ENCODE measurements at places on chromosomes 2 and 18.

DNA sequence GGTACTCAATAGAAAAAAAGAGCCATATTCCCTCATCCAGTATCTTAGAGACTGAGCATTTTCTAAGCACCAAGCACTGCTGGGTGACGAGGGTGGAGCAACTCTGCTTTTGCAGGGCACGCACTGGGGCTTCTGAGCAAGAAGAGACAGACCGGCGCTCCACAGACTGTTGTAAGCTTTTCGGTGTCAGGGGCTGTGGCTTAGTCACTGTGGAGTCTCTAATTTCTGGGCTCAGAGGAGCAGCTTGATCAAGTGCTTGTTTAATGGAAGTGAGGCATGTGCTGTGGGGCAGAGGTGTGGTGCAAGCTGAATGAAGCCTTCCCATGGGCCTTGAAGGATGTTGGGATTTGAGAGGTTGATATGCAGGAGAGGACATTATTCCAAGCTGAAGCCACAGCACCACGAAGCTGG is 227.1 kb downstream of the MYCN start:
- DNase-seq, result no peak

DNA sequence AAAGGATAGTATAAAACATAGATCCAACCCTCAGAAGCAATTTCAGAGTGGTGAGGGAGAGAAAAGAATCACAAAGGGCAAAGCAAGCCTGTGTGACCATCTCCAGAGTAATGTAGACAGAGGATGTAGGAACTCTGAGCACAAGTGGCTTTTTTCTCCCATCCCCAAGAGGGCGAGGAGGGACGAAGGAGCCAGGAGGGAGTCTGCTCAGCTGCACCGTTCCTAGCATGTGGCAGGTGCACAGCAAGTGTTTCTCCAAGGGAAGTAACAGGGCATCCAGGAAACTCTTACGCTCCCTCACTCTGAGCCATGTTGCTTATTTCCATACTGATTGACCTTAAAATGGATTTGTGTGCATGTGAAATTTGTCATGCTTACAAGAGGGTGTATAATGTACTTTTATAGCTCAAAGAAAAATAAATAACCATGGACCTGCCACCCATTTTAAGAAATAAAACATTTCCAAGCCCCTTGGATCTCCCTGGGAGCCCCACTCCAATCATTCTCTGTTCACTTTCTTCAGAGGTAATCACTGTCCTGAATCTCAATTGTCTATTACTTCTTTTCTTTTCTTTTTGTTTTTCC is 37.8 kb upstream of the SEC11C start:
- no peak for DNase-seq

DNA sequence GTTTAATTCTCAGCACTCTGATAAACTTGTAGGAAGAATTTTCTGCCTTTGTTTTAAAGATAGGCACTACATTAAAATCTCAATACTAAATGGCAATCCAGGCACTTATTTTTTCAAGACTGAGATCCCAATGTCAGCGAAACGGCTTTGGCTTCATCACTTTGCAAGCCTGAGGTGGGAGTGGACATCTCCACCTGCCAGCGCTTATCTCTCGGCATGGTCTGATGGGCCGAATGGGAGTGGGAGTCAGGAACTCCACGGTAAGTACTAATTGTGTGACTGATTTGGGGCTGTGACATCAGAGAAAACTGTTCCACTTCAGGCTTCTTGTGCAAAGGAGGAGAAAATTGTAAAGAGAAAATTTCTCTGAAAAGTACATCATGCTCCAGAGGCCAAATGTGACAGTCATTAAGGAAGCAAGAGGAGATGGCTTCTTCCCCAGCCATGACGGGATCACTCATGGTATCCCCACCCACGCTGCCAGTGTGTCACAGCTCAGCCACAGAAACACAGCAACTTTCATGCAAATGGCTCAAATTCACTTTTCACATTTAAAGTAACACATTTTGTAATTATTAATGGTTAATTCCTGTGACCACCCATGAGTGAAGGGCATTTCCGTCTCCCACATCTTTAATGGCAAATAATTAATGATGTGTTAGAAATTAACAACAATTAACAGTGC is 385.5 kb upstream of the HNRNPA3 start:
- DNase-seq, result no peak

DNA sequence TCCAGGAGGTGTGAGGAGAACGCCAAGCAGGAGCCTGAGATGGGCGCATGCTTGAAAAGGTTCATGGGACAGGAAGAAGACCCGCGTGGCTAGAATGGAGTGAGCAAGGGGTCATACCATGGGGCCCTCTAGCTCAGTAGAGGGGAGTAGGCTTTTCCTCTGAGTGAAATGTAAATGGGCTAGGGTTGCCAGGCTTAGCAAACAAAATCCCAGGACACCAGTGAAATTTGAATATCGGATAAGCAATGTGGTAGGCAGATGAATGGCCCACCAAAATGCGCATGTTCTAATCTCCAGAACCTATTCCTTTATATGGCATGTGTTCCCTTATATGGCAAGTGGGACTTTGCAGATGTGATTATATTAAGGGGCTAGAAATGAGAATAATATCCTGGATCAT is 174.1 kb upstream of the CCDC68 start:
- DNase-seq, result no peak

DNA sequence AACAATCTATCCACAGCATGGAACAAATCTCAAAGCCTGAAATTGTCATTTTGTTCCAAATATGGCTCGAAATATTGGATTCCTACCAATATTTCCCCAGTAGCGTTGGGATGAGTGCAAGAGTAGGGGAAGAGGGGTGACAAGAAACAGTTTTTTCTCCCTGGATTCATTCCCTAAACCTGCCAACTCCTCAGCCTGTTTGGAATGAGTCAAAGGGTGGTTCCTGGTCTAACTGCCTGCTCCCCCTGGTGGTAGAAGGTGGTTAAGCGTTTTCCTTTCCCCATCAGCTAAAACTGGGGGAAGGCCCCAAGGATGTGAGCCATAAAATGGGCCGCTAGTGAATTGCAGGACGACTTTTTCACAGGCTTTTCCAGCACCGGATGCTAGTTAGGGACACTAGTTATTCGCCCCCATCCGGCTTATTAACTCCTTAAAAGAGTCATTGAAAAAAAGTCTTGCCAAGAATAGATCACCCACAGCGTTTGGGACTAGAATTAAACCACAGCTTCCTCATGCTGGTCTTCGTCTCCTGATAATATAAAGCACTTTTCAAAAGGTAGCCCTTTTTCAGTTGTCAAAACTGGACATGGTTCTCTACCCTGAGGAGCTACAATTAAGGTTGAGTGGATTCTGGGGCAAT is 72.5 kb downstream of the DHRS9 start:
- peak; percentile 51 for DNase-seq

- DNase-seq, result no peak
Measured at GRCh38 chr2:138503087-138503442, 1.5 kb downstream of the SPOPL start.

DNA sequence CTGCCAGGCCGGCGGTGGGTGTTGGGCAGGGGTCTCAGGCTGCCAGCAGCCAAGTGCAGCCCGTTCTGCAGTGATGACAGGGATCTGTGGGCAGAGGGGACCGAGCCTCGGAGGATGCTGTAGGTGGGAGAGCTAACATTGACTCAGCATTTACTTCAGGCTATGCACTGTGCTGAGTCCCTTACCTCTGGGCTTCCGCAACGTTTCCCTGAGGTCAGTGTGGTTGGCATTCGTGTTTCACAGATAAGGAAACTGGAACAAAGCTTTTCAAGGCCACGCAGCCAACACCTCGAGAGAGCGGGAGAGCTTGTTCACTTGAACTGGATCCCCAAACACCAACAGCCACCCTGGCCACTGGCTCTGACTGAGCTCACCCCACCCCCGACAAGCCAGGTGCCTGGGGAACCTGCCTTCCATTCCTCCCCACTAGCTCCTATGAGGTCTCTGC is 839 bp upstream of the GPR148 start:
- DNase-seq, result no peak

DNA sequence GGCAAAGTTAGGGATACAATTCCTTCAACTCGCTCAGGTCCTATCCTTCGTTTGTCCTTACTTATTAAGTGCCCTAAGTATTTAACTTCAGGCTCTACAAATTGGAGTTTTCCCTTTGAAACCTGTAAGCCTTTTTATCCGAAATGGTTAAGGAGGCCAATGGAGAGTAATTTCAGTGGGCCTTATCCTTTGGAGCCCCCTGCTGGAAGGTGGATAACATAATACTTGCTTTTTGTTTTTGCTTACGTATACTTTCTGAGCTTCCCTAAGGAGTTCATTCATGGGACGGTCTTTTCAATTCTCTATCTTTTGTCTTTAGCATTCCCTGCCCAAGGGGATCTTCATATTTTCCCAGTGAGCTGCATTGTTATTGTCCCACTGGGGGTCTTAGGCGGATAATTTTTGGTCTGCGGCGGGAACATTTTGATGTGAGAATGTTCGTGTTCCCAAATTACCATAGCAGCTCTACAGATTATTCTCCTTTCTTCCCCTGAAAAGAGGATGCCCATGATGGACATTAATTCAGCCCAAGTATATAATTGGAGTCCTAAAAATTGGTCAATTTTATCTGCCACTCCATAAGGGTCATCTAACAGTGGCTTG is 34.4 kb upstream of the TRAPPC8 start:
- peak; percentile 32 for DNase-seq

GRCh38 chr18:73962256-73962655 is 185.4 kb downstream of the FBXO15 start:
- peak; percentile 89 for DNase-seq

DNA sequence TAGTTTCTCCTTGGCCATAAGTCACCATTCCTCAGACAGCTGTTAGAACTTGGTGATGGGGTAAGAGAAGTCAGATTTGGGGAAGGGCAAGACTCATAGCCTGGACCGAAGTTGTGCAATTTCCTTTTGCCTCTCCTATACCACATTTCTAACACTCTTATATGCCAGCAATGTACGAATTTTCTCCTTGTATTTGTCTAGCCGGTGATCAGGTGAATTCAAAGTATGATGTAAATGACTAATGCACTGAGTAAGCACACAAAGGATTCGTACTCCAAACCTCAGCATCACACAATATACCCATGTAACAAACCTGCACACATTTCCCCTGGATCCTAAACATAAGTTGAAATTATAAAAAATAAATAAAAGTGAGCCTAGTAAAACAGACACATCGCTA is 1143.5 kb upstream of the CELF4 start:
- no peak for DNase-seq

DNA sequence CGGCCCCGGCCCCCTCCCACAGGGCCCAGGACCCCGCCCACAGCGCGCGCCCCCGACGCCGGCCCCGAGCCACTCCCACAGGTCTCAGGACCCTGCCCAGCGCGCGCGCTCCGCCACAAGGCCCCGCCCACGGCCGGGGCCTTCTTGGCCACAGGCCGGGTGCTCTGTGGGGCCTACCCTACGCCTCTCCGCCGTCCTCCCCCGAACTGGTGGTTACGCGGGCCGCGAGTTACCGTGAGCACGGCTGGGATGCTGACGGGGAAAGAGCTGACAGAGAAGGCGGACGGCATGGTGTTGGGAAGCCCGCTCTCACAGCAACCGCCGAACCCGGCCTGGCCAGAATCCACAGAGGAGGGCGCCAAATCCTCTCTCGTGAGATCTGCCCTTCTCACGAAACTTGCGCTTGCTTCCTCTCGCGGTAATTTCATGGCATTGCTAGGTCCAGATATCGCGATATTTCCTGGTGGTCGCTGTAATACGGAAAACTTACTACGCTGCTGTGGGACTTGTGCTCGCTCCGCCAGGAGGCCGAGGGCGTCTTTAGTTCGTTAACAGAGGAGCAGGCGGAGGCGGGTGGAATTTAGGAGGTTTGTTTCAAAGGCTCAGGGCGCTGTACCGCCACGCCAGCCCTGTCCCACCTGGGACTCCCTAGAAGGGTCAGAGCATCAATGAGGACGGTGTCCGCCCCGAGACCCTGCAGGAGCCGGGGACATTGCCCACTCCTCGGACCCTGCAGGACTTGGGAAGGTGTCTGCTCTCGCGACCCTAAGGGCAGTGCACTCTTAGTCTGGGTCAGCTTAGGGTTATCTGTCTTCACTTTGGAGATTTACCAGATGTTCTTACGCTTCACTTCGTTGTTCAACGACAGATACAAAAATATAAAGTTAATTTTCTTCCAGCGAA is at the start of gene TMEM18:
Gene TMEM18 (minus strand): TSS at position 351 of the 903 bp plus-strand sequence. CDS start 61 bp downstream, at position 290.
- DNase-seq, result peak; percentile 99

- DNase-seq, result no peak
Measured at GRCh38 chr2:65026154-65026553, 30.1 kb upstream of the CEP68 start.

GRCh38 chr18:21955757-21956652 is 213.4 kb upstream of the GATA6 start:
- DNase-seq, result peak; percentile 49

- no peak for DNase-seq
Measured at GRCh38 chr18:33653231-33653630, 75.2 kb downstream of the ASXL3 start.

DNA sequence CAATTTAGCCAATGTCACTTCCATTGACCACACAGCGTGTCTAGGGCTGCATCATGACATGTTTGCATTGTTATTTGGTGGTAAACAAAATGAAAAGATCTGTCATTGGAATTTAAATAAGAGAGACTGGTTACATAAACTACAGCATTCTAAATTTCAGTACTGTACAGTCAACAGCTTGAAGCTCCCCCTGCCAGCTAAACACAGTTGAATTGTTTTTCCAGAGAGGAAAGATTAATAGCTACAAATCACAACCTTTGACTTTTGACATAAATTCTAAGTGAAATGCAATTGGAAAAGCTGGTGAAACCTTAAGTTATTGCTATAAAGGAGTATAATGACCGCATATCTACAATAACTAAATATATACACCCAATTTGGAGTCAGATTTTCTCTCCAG is 1600.0 kb upstream of the ACVR2A start:
- peak; percentile 26 for DNase-seq

GRCh38 chr2:144619760-144620159 is 99.8 kb upstream of the ZEB2 start:
- no peak for DNase-seq

GRCh38 chr18:50717563-50717962 is 102.3 kb downstream of the MRO start:
- DNase-seq, result no peak

DNA sequence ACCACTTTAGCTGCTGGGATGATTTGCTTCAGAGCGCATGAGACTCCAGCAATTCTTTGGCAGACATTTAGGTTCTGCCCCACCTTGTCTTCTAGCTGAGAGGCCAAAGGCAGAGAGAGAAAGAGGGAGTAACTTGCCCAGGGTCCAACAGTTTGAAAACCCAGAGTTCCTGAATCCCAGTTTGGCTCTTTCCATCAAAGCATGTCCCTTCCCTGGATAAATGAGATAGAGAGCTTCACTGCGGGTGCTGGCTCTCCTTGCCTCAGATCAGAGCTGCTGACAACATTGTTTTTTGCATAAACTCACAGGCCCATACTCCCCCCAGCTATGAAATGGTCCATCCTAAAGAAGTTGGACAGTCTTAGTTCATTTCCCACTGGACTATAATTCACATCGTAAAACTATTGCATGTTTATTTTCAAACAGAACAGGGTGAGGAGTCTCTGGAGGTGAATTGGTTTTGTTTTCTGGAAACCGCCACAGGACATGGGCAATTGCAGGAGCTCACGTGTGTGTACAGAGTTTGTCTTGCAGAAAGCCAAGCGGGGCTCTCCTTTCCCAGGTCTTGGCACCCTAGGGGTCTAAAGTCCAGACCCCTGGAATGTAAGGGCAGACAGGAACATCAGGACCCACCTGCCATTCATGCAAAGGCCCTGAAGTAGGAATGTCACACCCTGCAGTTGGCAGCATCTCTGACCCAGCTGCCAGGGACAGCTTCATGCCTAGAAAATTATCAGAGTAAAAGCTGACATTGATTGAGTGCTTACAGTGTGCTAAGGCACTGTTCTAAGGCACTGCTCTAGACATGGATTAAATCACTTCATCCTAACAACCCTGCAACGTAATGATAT is 25.0 kb upstream of the SLC14A2 start:
- peak; percentile 65 for DNase-seq

Data from fibroblast of skin of right quadriceps (primary cell).